ENCODE measurements at places on chromosomes 5 and 9.

GRCh38 chr9:99660191-99660636, 161.5 kb upstream of the NR4A3 start:
- DNase-seq, result no peak

DNA sequence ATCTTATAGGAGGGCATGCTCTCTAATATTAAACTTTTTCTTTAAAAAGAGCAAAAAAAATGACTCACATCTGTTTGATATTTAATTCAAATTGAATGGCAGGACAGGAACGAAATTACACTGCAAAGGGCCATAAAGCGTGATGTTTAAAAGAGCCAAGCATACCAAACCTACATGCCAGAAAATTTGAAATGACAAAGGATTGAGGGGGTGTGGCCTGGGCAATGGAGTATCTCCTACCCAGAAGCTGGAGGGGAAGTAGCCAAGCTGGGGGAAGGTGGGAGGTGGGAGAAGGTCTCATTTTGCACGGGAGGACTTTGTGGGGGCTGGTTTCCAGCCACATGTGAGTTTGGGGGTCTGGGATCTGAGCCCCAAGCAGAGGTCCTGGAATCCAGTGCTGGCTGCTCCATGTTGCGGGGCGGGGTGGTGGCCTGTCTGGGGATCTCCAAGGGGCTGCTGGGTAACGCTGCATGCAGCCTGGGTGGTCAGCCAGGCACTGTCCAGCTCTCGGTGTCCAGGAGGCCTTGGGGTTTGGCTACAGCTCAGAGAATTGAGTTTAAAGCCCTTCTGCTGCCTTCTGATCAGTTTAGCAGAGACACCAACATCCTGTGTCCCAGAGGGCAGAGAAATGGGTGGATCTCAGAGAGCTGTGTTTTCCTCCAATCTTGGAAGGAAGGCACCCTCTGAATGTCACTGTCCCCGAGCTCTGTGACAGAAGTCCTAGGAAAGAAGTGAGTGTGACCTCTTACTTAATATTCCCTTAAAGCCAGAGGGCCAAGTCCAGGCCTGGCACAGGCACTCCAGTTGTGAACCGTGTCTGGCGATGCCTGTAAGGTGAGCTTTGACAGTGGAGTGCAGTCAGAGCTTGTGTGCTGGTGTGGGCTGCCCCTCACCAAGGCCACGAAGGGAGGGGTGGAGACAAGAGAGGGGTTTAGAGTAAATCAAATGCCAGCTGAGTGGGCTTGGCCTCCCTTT, 7.6 kb downstream of the DCANP1 start:
- no peak for DNase-seq

- DNase-seq, result no peak
These were observed 275 bp downstream of the AHRR start for GRCh38 chr5:321726-322251.

DNA sequence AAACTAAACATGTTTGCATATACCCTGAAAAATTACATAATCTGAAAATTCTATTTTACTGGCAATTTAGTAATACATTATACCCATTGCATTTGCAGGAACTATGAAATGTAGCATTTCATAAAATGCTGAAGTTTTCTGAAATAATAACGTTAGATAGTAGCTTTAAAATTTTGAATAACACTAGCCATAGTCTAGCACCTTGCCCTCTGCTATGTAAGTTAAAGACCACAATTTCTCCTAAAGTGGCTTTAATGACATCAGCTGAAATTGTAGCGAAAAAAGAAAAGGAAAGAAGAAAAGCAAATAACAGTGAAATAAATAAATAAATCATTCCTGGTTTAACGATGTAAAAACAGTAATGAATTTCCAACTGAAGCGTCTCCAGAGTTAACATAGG, 172.8 kb upstream of the RASA1 start:
- no peak for DNase-seq

DNA sequence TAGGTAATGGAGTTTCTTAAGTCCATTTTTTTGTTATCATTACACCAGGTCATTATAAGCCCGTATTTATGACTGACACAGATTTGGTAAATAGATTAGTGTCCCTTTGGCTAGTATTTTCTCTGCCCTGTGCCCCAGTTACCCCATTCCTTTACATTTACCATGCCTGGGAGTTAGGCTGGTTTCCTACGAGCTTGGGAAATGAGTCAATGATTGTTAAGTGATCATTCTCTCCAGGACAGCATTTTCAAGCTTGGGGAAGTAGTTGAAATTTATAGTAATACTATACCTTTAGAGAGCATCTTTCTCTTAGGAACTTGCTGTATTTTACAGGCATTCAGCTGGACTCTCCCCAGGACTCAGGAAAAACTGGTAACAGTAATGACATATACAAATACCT, 573.1 kb downstream of the TLE4 start:
- no peak for DNase-seq

DNA sequence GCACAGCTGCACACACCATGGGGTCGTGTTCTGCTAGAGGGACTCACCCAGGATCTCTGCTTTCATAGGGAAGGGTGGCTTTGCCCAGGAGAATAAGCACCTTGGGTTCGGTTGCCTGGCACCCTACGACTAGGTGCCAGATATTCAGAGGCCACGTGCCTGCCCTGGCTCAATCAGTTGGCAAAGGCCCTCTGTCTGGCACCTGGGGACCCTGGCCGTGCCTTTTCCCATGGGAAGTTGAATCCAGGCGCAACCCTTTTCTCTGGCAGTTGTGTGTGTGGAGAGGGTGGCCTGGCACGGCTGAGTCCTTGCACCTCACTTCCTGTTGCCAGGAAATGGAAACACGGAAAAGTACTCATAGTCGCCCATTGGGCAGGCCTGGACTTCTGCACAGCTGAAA, 10.2 kb upstream of the ANKH start:
- no peak for DNase-seq

DNA sequence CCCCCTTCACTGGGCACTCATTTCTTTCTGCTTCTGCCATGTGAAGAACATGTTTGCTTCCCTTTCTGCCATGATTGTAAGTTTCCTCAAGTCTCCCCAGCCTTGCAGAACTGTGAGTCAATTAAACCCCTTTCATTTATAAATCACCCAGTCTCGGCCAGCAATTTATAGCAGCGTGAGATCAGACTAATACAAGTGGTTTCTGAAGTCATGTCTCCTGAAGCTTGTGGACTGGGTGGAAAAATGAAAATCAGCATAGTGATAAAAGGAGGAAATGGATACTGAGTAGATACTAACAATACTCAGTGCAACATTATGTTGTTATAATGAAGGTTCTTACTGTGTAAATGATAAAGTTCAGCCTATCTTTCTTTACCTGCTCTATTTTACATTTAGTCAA, 35.1 kb downstream of the NNT start:
- DNase-seq, result no peak
